ENCODE measurements at places on chromosomes 4 and X. TPM values are rescaled to one million over a fixed set of nuclear protein-coding genes. Genes with fewer than 3 reads are reported as not detected.

Gene ENOX2
- 14.7 TPM for total RNA-seq

Gene YY2
- total RNA-seq = 0.46 TPM

Gene NAAA
- 9.1 TPM for total RNA-seq

Gene ABCB7
- total RNA-seq = 37.7 TPM

- no peak for DNase-seq
These were observed 109.2 kb downstream of the CLNK start for GRCh38 chr4:10575414-10575813.

GRCh38 chr4:23877758-23878229 lies 12.1 kb downstream of the PPARGC1A start:
- DNase-seq = no peak

DNA sequence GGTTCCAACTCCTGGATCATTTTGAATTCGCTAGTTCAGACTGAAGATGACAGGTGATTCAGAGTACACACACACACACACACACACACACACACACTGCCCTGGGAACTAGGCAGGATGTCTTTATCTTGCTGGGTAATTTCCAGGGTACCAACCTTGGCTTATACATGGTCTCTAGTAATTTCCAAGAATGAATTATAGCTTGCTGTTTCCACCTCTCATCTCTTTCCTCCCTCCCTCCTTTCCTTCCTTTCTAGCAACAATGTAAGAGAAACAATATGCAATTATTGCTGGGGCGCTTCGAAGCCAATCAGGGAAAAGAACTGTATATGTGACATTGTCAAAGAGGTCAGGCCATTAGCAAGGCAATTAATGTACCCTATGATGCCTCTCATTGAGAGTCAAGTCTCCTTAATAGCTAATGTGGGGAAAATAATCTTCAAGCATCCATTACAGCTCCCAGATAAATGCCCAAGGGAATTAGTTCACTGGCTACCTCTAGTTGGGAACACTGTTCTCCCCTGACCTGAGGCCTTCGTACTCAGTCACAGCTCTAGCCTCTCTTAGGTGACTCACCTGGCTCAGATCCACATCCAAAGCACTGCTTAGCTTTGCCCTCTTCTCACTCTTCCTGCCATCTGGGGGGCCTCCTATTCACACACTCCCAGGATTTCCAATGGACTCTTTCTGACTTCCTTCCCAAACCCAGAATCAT lies 311.5 kb downstream of the PPP1R2C start:
- no peak for DNase-seq

- no peak for DNase-seq
These were observed 87.7 kb downstream of the COL25A1 start for GRCh38 chr4:109214622-109215301.

- no peak for DNase-seq
These were observed 27.3 kb upstream of the CT83 start for GRCh38 chrX:116490104-116490503.
